ENCODE measurements at places on chromosomes 2 and 18. TPM values are rescaled to one million over a fixed set of nuclear protein-coding genes. Genes with fewer than 3 reads are reported as not detected.

- H3K27me3 ChIP-seq, result peaks cover 40% of the 10 kb centered on the region
- no peak overlapping the region for H3K4me3 ChIP-seq
- no peak overlapping the region for H3K27ac ChIP-seq
- peaks cover 23% of the 10 kb centered on the region for H3K4me1 ChIP-seq
- DNase-seq, result no peak
- H3K36me3 ChIP-seq, result no peaks in the 10 kb centered on the region
Observed at GRCh38 chr2:69453475-69454129, 16.4 kb upstream of the NFU1 start.

GRCh38 chr2:119338272-119338671 is 28.4 kb downstream of the C2orf76 start:
- no peaks in the 10 kb centered on the region for H3K36me3 ChIP-seq
- DNase-seq, result no peak
- H3K27ac ChIP-seq, result no peak overlapping the region
- H3K27me3 ChIP-seq, result no peaks in the 10 kb centered on the region

GRCh38 chr2:161161074-161161706 is 962 bp downstream of the TANK start:
- DNase-seq, result no peak
- H3K27ac ChIP-seq, result peak overlapping the region; percentile 99
- peaks cover 3% of the 10 kb centered on the region for H3K36me3 ChIP-seq
- H3K4me3 ChIP-seq, result peak overlapping the region; percentile 100
- H3K27me3 ChIP-seq, result no peaks in the 10 kb centered on the region
- peaks cover 17% of the 10 kb centered on the region for H3K4me1 ChIP-seq

- peaks cover 2% of the 10 kb centered on the region for H3K4me1 ChIP-seq
- DNase-seq, result no peak
- H3K27ac ChIP-seq, result no peak overlapping the region
- no peaks in the 10 kb centered on the region for H3K27me3 ChIP-seq
Observed at GRCh38 chr18:79121746-79122474, 52.7 kb downstream of the ATP9B start.

The KCNE4 gene
- total RNA-seq, result 0.72 TPM

The MDH1B gene
- total RNA-seq, result 2.8 TPM

DNA sequence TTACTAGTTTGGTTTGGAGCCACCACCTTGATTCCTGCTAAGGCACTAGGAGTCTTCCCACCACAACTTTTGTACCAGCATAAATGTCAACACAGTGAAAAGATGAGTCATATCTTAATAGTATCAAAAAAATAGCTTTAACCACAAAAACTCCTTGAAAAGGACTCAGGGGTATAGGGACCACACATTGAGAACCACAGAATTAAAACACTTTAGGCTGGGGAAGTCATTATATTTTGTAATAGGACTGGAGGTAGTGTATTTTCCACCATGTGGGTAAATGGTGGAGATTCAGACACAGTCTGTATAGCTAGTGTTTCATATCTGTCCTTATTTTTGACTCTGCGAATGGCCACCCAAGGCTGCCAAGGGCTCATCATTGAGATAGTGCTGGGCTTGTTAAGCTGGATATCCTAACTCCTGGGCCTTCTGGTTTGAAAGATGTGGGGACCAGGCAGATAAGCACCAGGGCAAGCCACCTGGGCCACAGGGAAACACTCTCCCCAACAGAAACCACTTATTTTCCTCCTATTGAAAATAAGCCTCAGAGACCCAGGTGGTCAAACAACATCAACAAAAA is 19.1 kb upstream of the FHL2 start:
- H3K4me3 ChIP-seq, result no peak overlapping the region
- DNase-seq, result no peak
- H3K36me3 ChIP-seq, result no peaks in the 10 kb centered on the region
- H3K27me3 ChIP-seq, result peaks cover 6% of the 10 kb centered on the region

GRCh38 chr2:54429054-54429453 is 27.1 kb upstream of the SPTBN1 start:
- H3K4me3 ChIP-seq, result no peak overlapping the region
- DNase-seq, result no peak
- no peak overlapping the region for H3K27ac ChIP-seq
- no peaks in the 10 kb centered on the region for H3K36me3 ChIP-seq
- no peaks in the 10 kb centered on the region for H3K4me1 ChIP-seq

The ZNF514 gene
- total RNA-seq, result 32.9 TPM

The STEAP3 gene
- total RNA-seq, result 6.8 TPM

- no peak overlapping the region for H3K4me3 ChIP-seq
- H3K27ac ChIP-seq, result no peak overlapping the region
- H3K36me3 ChIP-seq, result peaks cover 12% of the 10 kb centered on the region
Observed at GRCh38 chr2:196242131-196242620, 70.8 kb upstream of the STK17B start.

- no peak for DNase-seq
- peaks cover 21% of the 10 kb centered on the region for H3K27me3 ChIP-seq
- no peaks in the 10 kb centered on the region for H3K36me3 ChIP-seq
- peak overlapping the region; percentile 47 for H3K27ac ChIP-seq
- no peak overlapping the region for H3K4me3 ChIP-seq
- peaks cover 12% of the 10 kb centered on the region for H3K4me1 ChIP-seq
Observed at GRCh38 chr18:3611313-3612090, 161.5 kb downstream of the TGIF1 start.

DNA sequence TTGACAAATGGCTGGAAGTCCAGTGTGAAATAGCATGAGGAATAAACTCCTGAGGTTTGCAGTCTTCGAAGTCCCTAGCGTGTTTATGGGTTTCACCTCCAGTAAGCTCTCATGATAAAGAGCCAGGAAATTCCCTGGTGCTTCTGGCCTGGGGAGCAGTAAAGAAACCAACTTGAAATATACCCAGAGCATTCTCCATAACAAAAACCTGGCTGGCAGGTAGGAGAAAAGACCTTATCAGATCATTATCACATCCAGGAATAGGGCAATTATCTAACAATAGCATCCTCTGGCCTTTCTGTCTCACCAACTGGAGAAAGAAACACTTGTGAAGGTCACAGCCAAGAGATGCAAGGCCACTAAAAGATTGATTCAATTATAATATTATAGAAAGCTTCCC is 513.6 kb upstream of the LRRTM4 start:
- no peaks in the 10 kb centered on the region for H3K4me1 ChIP-seq
- no peaks in the 10 kb centered on the region for H3K27me3 ChIP-seq
- no peak overlapping the region for H3K27ac ChIP-seq
- no peak for DNase-seq

The SYT4 gene
- total RNA-seq, result 4.6 TPM

- peaks cover 31% of the 10 kb centered on the region for H3K36me3 ChIP-seq
- H3K4me1 ChIP-seq, result peaks cover 25% of the 10 kb centered on the region
- H3K27me3 ChIP-seq, result no peaks in the 10 kb centered on the region
- peak overlapping the region; percentile 90 for H3K27ac ChIP-seq
- no peak for DNase-seq
Observed at GRCh38 chr18:8730080-8730827, 24.9 kb downstream of the MTCL1 start.

- H3K36me3 ChIP-seq, result no peaks in the 10 kb centered on the region
- H3K4me3 ChIP-seq, result no peak overlapping the region
- H3K27ac ChIP-seq, result no peak overlapping the region
- no peak for DNase-seq
Observed at GRCh38 chr2:82730811-82731210, 1728.3 kb downstream of the SUCLG1 start.

- no peak for DNase-seq
- no peaks in the 10 kb centered on the region for H3K27me3 ChIP-seq
- no peak overlapping the region for H3K27ac ChIP-seq
- H3K36me3 ChIP-seq, result no peaks in the 10 kb centered on the region
- peaks cover 4% of the 10 kb centered on the region for H3K4me1 ChIP-seq
- no peak overlapping the region for H3K4me3 ChIP-seq
Observed at GRCh38 chr2:28096421-28096820, 205.9 kb downstream of the BABAM2 start.

The RAB6C gene
- not detected for total RNA-seq

DNA sequence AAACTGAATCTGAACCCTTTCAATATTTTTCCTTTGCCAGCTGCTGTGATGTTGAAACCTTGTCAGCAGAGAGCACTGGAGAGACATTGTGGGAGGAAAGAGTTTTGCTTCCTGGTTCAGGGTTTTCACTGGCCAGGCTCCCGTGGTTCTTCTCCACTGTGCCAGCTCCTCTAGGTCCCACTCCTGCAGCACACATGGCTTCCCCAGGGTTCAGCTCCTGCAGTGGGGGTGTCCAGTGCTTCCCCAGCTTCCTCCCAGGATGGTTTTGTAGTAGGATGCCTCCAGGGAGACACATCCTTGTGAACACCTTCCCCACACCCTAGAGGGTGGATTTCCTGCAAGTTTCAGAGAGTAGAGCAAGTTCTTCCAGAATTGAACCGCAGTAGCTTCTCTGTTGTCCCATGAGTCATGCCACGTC is 24.0 kb upstream of the SULT1C3 start:
- peaks cover 7% of the 10 kb centered on the region for H3K36me3 ChIP-seq
- H3K27ac ChIP-seq, result no peak overlapping the region
- no peaks in the 10 kb centered on the region for H3K27me3 ChIP-seq
- no peak overlapping the region for H3K4me3 ChIP-seq

GRCh38 chr2:99672766-99673350 is 183.0 kb upstream of the REV1 start:
- H3K27me3 ChIP-seq, result no peaks in the 10 kb centered on the region
- no peak overlapping the region for H3K27ac ChIP-seq
- peaks cover 1% of the 10 kb centered on the region for H3K36me3 ChIP-seq
- H3K4me3 ChIP-seq, result no peak overlapping the region
- H3K4me1 ChIP-seq, result peaks cover 8% of the 10 kb centered on the region
- no peak for DNase-seq

The POMC gene
- total RNA-seq, result 6.5 TPM

GRCh38 chr2:65675350-65675749 is 243.0 kb upstream of the SPRED2 start:
- peaks cover 4% of the 10 kb centered on the region for H3K36me3 ChIP-seq
- no peak overlapping the region for H3K4me3 ChIP-seq
- DNase-seq, result no peak
- peaks cover 9% of the 10 kb centered on the region for H3K27me3 ChIP-seq
- no peak overlapping the region for H3K27ac ChIP-seq
- H3K4me1 ChIP-seq, result no peaks in the 10 kb centered on the region

DNA sequence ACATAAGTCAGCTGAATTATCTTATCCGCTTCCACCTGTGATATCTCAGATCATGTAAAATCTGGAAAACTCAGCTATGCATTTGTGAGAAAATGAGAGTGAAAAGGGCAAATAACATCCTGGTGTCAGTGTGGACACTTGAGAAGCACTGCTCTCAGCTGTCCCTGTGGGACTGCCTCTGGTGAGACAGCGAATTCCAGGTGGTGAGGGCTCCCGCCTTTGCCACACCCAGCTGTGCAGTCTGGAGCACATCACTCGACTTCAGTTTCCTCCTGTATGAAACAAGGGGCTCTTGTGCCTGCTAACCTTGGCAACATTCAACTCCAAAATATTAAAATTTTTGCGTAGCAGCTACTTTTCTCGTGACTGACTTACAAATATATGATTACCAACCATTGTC is 194.9 kb upstream of the BOD1L2 start:
- H3K27me3 ChIP-seq, result no peaks in the 10 kb centered on the region
- peaks cover 23% of the 10 kb centered on the region for H3K4me1 ChIP-seq
- no peak overlapping the region for H3K4me3 ChIP-seq
- no peak for DNase-seq
- peaks cover 1% of the 10 kb centered on the region for H3K36me3 ChIP-seq

DNA sequence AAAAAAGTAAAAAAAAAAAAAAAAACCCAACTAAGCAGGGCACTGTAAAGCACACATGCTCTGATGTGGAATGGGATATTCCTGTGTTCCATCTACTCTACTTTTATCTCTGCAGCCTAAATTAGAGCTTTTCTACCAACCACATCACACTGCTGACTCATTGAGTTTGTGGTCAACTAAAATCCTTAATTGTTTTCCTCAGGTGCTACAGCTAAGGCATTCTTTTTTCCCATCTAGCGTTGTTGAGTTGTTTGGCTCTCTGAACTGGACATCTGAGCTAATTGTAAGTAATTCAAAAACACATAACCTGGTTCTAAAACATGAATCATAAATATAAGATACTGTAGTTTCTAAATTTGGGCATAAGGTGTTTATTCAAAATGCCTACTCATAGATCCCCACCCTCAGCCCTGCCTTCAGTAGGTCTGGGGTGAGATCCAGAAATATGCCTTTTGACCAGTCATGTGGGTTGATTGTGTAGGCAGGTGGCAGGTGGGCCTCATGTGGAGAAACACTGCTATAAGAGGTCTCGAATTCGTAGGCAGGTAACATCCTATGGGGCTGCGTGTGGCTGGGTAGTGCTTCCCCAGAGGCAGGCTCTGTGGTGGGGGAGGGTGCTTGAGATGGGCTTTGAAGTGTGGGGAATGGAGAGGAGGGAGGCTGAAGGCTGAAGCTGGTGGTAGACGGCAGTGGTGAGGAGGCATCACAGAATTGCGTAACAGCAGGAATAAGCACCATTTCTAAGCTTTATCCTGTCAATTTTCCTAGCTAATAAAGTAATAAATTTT is 27.2 kb downstream of the ANKRD29 start:
- H3K27ac ChIP-seq, result no peak overlapping the region
- H3K27me3 ChIP-seq, result peaks cover 46% of the 10 kb centered on the region
- no peak overlapping the region for H3K4me3 ChIP-seq
- H3K36me3 ChIP-seq, result no peaks in the 10 kb centered on the region
- no peak for DNase-seq
- no peaks in the 10 kb centered on the region for H3K4me1 ChIP-seq

- H3K4me1 ChIP-seq, result peaks cover 9% of the 10 kb centered on the region
- no peak overlapping the region for H3K4me3 ChIP-seq
- no peak for DNase-seq
- peaks cover 22% of the 10 kb centered on the region for H3K27me3 ChIP-seq
- H3K27ac ChIP-seq, result no peak overlapping the region
Observed at GRCh38 chr2:172213116-172213860, 110.6 kb upstream of the DLX2 start.

The CNOT11 gene
- 74.8 TPM for total RNA-seq

The SLC39A6 gene
- total RNA-seq, result 80.1 TPM

DNA sequence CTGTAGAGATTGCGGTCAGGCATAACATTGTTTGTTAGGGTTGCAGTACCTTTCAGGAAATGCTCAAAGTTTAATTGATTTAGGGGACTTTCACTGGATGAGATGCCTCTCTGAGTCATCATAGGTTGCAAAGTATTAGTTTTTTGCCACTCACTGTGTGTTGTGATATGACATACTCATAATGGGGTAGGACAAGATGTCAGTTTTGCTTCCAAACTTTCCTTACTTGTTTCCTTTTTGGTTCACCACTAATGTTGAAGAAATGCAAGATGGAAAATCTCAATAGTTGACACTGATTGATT is 35.0 kb upstream of the PTH2R start:
- no peaks in the 10 kb centered on the region for H3K4me1 ChIP-seq
- no peak for DNase-seq
- H3K4me3 ChIP-seq, result no peak overlapping the region
